NCI-H2107 (cell line): ENCODE measurements at places on chromosomes 2 and 18.

DNA sequence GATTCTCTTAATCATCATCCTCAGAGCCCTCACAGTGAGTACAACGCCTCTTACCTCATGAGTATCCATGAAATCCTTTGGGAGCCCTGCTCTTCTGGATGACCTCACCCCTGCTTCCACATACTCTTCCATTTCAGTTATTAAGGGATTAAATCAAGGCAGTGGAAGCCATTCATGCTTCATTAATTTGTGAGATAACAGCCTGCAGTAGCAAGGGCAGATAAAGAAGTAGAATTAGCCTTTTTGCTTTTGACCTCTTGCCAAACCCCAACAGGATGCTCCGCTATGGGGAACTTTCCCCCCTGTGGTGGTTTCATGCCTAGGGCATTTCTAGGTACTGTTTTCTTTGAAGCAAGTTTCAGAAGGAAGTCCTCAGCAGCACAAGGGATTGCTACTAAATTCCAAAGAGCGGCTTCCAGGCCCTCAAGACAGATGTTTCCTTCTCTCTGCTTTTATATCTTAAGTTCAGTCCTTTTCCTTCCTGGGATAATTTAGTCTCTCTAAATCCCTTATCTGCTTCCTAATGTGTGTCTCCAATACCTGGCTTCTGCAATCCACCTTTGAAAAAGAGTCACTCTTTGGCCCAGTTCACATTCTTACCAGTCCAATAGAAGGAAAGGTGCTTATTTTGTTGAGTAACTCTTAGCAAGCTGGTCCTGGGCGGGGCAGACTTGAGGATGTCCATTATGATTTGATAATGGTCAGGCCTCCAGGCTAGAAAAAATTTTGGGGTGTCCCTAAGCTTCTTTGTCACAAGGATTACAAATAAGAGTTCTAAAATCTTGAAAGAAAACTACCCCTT, 76.9 kb downstream of the MYO1B start:
- no peak for DNase-seq

DNA sequence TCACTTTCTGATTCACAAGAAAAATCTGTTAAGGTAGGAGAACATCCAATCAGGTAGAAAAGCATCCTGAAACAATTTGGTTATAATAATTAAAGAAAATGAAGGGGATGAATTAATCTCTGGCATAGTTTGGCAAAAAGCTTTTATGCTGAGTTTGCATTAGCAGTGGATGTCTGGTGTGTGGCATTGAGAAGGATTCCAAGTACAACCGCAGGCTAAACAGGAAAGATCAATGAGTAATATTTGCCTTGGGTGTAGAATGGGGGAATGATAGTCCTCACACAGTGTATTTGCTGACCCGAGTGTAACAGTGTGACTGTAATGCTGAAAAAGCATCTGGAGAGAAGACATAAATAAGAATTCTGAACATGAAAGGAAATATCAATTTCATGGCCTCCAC, 68.3 kb upstream of the SESTD1 start:
- no peak for DNase-seq

GRCh38 chr2:163565192-163565591, 170.6 kb downstream of the FIGN start:
- DNase-seq = no peak

- no peak for DNase-seq
These were observed 226.3 kb downstream of the ZRANB3 start for GRCh38 chr2:135304694-135305093.

- no peak for DNase-seq
These were observed 83.5 kb upstream of the DTNA start for GRCh38 chr18:34626404-34627136.
